DMS153 (cell line): ENCODE measurements at places on chromosomes 4 and X.

DNA sequence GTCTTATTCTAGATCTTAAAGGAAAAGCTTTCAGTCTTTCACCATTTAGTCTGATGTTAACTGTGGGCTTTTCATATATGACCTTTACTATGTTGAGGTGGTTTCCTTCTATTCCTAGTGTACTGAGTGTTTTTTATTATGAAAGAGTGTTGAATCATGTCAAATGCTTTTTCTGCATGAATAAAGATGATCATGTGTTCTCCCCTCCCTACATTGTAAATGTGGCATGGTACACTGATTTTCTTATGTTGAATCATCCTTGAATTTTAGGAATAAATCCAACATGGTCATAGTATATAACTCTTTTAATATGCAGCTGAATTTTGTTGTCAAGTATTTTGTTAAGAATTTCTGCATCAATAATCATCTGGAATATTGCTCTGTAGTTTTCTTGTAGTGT, 4.3 kb downstream of the CLGN start:
- DNase-seq, result no peak

- DNase-seq, result peak; percentile 43
These were observed 568 bp downstream of the CHST7 start for GRCh38 chrX:46573892-46574773.

GRCh38 chr4:105025263-105026017, 121.2 kb upstream of the TET2 start:
- no peak for DNase-seq

GRCh38 chrX:119041175-119041574, 31.6 kb upstream of the CT47C1 start:
- DNase-seq, result no peak

DNA sequence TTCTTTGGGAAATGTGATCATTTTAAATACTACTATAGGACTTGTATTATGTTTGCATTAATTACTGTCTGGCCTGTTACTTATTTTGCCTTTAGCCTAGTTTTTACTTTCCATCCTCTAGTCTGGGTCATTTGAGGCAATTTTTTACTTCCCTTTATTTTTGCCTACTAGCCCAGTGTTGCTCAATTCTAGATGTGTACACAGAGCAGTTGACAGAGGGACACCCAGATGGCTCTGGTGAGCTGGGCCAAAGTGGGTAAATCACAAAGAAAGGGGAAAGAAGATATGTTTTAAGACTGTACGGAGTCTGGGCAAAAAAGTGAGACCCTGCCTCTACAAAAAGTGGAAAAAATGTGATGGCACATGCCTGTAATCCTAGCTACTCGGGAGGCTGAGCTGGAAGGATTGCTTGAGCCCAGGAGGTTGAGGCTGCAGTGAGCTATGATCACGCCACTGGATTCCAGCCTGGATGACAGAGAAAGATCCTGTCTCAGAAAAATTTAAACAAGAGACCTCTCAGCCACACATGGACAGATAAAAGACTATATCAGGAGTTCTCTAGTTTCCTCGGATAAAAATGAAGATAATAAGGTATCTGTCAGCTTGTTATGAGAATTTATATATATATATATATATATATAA, 35.7 kb downstream of the APOO start:
- DNase-seq, result no peak

- DNase-seq, result no peak
These were observed 56.7 kb downstream of the HTRA3 start for GRCh38 chr4:8326206-8326605.

DNA sequence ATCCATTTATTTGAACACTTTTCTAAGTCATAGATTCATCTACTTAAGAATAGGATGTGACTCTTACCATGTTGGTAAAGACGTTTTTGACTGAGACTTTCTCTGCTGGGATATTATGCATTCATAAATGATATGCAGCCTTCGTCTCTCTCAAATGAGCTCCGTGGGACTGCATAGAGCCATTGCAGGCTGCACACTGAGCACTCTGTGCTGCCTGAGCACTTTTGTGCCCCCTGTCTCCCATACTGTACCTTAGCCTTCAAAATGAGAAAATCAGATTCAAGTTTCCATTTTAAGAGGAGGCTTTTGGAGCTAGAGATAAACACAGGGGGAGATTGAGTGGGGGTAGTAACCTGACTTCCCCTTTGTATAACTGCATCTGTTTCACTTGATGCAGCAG, 433.6 kb downstream of the ZIC3 start:
- no peak for DNase-seq

- peak; percentile 41 for DNase-seq
These were observed 90.0 kb upstream of the EDA2R start for GRCh38 chrX:66728818-66729271.

DNA sequence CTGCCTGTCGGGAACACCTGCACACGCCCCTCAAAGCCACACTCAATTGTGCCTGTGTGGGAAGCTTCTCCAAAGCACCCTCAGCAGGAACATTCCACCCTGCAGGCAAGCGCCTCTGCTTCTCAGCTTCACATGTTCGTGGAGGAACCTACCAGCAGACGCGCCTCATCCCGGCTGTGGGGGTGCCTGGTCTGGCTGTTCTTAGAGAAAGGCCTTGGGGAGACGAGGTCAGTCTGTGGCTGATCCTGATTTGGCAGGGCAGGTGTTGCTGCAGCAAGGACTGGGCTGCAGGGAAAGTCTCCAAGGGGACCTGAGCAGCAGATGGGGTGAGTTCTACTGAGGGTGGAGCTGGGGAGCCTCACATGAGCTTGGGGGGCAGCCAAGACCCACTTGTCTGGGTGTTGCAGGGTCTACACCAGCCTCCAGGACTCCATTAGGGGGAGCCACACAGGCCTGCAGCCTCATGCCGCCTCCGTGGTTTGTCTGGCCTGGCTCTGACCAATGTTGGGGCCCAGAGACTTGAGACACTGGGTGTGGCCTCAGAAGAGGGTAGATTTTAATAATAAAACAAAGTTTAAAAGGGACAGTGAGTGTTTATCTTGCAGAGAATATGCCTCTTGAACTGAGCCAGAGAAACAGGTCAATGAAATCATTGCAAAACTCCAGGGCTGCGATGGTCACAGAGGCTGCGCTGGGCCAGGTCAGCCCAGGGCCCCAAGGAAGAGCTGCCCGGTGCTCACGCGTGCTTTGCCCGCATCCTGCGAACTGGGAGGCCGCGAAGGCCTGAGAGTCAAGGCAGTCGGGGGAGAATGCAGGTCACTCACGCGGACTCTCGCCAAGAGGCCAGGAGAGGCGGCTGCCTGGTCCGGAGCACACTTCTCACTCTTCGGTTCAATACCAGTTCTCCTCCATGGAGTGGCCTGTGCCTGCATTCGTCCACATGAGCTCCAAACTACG, 21.1 kb downstream of the RNF212 start:
- no peak for DNase-seq

DNA sequence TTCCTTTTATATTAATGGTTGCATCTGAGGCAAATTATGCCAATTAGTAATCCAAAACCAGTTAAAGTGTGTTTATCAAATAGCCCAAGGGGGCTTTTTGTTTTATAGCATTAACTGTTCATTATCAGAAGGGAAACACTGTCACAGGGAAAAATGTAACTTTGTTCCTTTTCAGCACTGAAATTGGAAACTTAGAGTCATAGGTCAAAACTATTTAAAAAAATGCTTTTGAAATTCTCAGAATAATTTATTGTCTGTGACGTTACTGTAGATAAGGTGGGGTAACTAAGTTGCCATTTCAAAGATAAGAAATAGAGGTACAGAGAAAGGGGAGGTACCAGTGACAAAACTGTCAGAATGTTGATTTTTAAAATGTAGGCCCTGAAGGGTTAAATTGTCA, 129.3 kb downstream of the AKAP4 start:
- no peak for DNase-seq

DNA sequence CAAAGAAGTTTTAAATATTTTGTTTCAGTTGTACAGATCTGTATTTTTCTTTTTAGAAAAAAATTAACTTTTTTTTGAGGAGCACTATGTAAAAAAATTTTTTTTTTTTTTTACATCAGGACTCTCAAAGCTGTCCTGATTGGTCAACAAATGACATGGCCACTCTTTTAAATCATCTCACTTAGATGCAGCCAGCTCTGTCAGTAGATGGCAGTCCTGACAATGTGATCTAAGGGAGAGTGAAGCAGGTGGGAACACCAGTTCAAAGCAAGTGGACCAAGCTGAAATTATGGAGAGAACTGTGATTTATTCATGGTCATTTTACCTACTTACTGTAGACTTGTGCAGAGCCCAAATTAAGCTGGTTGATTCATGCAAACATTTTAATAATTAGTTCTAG, 174.7 kb upstream of the GPRIN3 start:
- DNase-seq, result peak; percentile 68

DNA sequence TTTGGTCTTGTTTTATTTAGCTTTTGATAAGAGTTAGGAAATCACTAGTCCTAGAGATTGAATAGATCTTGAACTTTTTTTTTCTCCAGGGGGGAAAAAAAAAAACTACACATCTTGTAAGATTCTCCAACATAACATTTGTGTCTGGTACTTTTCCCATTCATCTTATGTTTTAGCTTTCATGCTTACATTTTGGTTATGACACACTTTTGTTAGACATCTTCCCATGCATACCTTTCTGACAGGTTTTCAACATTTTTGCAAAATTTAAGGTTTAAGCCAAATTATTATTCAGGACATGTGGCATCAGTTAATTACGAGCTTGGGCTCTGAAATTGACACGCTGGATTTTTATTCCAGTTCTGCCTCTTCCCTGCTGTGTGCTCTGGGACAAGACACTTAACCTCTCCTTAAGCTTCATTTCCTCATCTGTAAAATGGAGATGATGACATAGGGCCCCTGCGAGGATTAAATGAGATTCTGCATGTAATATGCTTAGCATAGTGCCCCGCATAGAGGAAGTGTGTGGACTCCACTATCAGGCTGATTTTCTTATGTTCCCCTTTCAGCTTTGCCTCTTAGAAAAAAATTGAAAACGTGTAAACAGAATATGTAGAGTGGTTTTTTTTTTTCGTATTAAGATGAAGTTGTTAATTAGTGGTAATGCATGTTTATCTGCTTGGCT, 5.3 kb downstream of the KIT start:
- DNase-seq, result no peak

DNA sequence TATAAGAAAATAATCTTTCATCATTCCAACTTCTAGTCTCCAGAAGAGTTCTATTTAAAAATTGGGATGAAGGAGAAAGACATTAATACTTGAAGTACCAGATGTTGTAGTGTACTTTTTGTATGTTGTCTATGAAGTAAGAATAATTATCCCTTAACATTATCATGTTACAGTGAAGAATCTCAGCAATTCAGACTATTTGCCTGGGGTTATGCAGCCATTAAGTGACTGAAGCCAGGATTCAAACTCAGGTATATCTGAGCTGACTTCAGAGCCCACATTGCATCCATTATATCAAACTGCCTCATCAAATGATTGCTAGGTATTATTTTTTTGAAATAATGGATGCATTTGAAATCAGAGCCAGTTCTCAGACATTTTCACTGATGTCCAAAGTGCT, 76.1 kb upstream of the FHDC1 start:
- DNase-seq, result no peak

- DNase-seq, result no peak
These were observed 124.5 kb upstream of the PLAC1 start for GRCh38 chrX:134782796-134783195.

DNA sequence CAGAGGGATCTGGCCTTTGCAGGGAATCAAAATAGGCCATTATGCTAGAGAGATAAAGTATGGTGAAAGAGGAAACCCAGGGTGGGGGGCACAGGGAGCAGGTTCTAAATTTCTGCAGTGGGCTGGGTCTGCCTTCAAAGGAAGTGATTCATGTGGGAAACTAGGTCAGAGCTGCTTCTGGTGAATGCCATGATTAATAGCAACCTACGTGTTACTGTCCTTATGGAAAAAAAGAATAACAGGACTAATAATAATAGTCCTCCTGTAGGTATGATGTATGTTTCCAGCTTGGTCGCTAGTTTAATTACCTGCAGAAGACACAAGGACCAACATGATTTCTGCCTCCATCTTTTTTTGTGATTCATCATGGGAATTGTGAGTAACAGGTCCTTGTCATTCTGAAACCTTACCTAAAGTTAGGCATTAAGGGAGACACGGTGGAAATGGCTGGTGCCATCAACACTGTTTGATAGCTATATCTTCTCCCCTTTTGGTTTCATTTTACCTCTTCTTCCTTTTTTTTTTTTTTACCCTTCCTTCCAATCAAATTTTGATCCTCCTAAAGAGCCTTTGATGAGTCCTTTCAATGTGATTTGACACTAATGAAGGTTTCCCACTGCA, 180.4 kb downstream of the CPEB2 start:
- DNase-seq, result no peak

- DNase-seq, result peak; percentile 24
These were observed 220.7 kb downstream of the ANTXR2 start for GRCh38 chr4:79852305-79852730.

GRCh38 chrX:123971982-123972381, 10.5 kb downstream of the STAG2 start:
- DNase-seq, result no peak
